ENCODE measurements at places on chromosomes 13 and 19.

- peak; percentile 38 for DNase-seq
These were observed 11.5 kb upstream of the CCDC97 start for GRCh38 chr19:41298348-41298964.

GRCh38 chr19:18289471-18290301 is 8.3 kb upstream of the JUND start:
- no peak for DNase-seq

- no peak for DNase-seq
These were observed 63.4 kb upstream of the LRCH1 start for GRCh38 chr13:46489586-46490023.

- no peak for DNase-seq
These were observed 29.8 kb upstream of the RAP2A start for GRCh38 chr13:97403893-97404750.

DNA sequence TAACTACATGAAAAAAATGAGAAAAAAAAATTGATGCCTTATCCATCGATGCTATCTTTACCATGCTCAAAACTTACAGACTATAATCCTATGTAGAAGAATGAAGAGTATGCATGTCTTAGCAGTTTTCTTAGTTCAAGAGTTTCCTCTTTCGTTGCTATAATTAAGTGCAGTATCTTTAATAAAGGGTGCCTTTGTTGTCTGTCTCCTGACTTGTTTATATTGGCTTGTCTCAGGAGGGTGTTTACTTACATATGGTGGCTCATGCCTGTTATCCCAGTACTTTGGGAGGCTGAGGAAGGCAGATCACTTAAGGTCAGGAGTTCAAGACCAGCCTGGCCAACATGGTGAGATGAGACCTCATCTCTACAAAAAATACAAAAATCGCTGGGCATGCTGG is 44.3 kb downstream of the MTMR6 start:
- DNase-seq: no peak

- DNase-seq: no peak
These were observed 114.8 kb downstream of the SUCLA2 start for GRCh38 chr13:47886314-47886713.

DNA sequence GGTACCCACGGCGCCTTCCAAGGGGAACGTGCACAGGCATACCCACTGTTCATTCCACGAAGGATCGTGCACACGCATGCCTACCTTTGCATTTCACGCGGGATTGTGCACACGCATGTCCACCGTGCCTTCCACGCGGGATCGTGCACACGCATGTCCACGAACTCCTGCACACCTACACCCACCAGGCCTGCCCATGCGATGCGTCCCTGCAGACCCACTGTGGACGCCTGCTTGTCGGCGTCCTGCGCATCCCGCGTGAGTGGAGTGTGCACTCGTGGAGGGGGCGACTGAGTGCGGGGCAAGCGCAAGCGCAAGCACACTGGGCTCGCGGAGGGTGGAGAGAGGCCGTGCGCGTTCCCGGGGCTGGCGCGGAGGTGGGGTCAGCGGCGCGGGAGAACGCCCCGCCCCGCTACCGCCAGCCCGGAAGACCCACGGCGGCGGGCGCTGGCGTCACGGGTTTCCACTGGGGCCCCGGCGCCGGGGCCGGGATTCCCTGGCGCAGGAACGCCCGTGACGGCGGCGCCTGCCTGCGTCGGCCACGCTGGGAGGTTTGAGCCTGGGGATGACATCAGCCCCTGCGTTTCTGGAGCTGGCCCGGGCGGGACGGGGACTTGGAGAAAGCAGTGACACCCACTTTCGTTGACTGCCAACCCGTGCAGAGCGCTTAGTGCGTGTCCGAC is 18.7 kb downstream of the GADD45B start:
- peak; percentile 70 for DNase-seq

DNA sequence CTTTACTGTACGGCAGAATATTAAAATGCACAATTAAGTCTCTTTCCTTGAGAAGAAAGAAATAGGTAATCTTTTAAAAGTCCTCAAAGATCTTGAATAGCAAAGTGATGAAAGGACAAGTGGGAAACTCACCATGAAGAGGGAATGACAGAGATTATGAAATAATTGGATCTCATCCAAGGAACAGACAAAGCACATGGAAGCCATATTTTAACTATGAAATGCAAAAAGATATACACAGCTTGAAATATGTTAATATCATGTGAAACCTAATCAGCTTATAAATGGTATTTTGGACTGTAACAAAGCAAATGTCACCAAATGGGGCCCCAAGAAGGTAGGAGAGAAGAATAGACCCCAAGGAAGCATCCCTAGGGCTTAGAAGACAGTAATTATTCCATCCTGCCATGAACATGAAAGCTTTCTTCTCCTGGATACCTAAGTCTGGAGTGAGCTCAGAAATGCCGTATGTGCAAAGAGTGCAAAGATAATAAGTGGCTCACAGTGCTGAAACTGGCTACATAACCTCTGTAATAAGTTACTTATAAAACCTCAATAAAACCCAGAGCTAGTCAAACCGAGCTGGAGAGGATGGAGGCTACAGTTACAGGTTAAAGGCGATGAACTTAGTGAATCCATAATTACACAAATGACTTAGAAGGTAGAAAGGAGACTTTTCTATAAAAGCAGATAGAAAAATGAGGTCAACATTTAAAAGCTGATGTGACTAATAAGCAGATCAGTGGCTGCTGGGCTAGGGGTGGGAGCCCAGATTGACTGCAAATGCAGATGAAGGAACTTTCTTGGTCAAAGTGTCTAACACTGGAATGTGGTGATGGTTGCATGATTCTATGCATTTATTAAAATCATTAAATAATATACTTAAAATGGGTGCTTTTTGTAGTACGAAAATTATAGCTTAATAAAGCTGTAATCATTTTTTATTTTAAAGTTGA is 34.4 kb downstream of the DCLK1 start:
- no peak for DNase-seq

- DNase-seq: no peak
These were observed 26.9 kb downstream of the SIN3B start for GRCh38 chr19:16856091-16856490.
